Stimulated activated CD4-positive, alpha-beta T cell treated with anti-CD3 and anti-CD28 coated beads, Interleukin-12 subunit alpha, Interleukin-12 subunit beta, amount 100 ng/mL, for 48 hours (primary cell): ENCODE measurements at places on chromosomes 13 and 19.

DNA sequence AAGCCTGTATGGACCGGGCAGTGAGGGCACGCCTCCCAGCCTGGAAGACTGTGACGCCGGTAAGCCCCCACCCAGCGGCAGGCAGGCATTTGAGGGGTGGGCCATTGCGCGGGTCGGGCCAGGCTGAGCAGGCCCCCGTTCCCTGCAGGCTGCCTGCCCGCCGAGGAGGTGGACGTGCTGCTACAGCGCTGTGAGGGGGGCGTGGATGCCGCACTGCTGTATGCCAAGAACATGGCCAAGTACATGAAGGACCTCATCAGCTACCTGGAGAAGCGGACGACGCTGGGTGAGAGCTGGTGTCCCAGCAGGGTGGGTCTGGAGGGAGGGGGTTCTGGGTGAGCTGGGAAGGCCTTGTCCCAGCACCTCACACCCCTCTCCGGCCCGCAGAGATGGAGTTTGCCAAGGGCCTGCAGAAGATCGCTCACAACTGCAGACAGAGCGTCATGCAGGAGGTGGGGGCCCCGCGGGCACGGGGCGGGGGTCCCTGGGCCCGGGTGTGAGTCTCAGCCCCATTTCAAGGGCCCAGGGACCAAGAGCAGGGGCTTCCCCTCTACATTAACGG lies 7.1 kb downstream of the ARHGAP45 start:
- DNase-seq = no peak

GRCh38 chr13:40639221-40639681 lies 27.2 kb downstream of the FOXO1 start:
- no peak for DNase-seq

DNA sequence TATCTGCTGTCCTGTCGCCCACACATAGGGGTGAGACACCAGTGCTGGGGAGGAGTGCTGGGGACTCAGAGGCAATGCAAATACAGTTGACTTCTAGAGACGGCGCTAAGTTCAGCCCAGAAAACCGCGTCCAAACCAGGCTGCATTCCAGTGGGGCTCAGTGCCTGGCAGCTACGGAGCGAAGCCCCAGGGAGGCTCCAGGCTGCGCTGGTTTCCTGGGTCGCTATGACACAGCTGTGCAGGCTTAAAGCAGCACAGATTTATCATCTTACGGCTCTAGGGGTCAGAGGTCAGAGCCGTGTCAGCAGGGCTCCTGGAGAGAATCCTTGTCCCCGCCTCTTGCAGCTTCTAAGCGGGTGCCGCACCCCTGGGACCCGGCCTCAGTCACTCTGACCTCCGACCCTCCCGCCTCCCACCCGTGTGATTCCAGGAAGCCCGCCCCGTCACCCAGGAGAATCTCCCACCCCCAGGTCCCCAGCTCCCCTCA lies 61.6 kb downstream of the ANKRD10 start:
- DNase-seq = no peak

DNA sequence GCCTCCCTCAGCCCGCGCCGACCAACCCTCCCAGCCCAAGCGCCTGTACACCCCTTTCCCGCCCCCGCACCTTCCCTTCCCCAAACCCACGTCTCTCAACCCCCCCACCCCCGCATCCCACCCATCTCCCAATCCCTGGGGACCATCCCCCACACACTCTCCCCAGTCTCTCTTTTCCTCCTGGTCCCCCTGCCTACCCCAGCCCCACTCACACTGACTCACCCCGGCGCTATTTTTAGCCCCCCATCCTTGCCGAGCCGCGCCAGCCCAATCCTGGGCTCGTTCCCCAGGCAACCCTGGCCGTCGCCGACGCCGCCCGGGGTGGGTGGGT lies 11.7 kb downstream of the CIC start:
- no peak for DNase-seq

- no peak for DNase-seq
These were observed 494.3 kb downstream of the COG6 start for GRCh38 chr13:40149611-40150274.

- no peak for DNase-seq
These were observed 44.1 kb downstream of the RFC3 start for GRCh38 chr13:33862016-33862415.

- no peak for DNase-seq
These were observed 826.9 kb upstream of the PCDH9 start for GRCh38 chr13:68056816-68057710.

- no peak for DNase-seq
These were observed 708 bp upstream of the ERCC1 start for GRCh38 chr19:45424191-45425058.

GRCh38 chr19:1360818-1361461 lies 22.8 kb upstream of the NDUFS7 start:
- DNase-seq = no peak

DNA sequence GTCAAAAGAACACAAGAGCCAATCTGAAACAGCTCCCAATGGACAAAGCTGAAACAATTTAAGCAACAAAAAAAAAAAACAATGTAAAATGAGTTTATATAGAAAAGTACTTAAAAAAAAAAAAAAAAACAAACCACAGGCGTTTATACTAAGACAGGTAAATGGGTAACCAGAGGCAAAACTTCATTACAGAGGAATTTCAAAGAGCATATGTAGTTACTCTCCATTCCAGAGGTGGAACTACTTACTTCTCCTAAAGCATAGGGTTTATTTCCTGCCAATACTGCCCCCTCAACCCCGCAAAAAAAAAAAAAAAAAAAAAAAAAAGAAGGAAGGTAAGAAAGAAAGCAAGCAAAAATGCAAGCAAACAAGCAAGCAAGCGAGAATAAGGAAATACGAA lies 132.9 kb downstream of the LIG4 start:
- DNase-seq = no peak

DNA sequence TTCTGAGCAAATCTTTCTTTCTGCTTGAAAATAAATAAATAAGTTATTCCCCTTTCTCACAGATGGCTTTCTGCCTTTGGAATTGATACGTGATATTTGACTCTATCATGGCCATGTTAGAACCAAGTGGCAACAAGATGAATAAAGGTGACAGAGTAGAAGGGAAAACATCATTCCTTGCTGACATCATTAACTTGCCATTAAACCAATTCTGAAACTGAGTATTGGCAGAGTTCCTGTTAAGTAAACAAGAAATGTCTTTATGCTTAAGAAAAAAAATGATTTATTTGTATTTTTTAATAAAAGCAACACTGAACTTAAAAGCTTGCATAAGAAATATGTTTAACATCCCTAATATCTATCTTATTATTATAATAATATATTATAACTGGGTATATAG lies 828.1 kb downstream of the PCDH9 start:
- DNase-seq = no peak
